Frontal cortex (tissue), 4 donors: ENCODE measurements at places on chromosomes 7 and 10.

DNA sequence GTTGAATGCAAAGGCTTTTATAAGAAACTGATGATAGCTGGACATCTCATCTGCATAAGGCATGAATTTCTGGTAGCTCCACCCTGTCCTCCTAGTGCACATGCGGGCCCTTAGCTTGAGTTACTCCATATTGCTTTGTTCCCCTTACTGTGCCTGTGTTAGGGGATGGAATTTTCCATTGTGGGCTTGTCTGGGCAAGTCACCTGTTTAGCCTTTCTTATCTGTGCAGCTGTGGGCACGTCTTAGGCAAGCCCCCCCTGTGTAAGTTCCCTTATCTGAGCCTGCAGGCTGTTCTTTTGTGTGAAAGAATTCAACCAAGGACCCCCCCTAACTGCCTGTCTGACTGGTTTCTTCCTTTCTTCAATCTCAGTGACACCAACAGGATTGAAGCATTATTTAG lies 14.5 kb upstream of the CROT start:
- DNase-seq, result no peak

GRCh38 chr7:28960071-28960840 lies 2.1 kb upstream of the TRIL start:
- no peak for DNase-seq

GRCh38 chr7:91180746-91181145 lies 83.5 kb upstream of the FZD1 start:
- DNase-seq, result no peak

GRCh38 chr10:33336582-33337325 lies 2.3 kb upstream of the NRP1 start:
- peak; percentile 41 for DNase-seq

DNA sequence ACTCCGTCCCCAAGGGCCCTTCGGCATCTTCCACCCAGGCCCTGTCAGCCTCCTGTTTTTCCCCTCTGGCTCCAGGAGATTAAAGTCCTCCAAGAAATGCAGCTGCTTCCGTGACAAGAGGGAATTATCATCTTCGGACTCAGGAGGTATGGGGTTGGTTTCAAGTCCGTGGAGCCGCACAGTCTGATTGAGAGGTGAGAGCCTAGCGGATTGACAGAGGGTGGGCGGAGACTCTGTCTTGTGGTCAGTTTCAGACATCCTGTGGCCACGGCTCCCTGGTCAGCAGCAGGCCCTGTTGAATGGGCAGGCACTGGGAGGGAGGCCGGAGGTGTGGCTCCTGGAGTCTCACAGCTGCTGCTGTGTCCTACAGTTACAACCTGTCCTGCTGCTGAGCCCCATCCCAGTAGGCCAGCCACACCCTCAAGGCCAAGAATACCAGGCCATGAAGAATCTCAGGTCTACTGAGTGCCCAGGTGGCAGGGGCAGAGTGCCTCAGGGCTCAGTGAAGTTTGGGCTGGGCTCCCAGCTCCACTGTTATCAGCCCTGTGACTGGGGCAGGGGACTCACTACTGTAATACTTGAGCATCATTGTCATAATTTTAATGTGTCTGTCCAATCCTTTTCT lies 49.3 kb upstream of the ZNF716 start:
- DNase-seq, result no peak

- DNase-seq, result no peak
These were observed 82.6 kb upstream of the ARHGAP21 start for GRCh38 chr10:24806262-24806661.

- no peak for DNase-seq
These were observed 125.8 kb downstream of the MAD1L1 start for GRCh38 chr7:2106924-2107323.

DNA sequence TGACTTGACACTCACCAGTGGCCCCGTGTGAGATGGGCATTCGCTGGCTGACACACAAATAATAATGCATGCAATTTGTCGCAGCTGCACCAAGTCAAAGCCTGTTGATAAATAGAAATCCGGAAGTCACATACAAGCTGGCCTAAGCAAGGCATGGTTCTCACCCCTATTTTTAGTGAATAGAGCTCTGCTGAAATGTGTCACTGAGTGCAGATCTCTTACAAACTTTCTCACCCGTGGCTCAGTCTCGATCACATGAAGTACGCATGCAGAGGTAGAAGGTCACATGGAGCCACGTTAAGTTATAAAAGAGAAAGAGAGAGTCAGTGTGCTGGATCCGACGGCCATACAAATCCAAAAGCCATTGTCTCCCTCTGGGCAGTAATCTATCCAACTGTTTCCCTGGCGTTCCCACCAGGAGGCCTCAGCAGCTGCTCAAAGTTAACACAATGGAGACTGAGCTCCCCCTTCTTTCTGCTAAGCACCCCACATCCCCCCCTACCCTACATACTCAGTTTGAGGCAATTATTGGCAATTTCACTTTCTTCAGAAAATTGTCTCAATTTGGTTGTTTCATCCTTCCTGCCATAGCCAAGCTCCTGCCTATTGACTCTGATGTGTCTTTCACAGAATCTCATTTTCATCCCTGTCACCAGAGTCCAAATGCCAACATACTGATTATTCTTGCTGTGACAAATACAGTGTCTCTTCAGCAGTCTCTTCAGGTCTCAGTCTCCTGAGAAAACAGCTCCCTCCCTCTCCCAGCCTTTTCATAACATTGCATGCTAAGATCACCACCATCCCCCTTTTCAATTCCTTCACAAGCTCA lies 473.3 kb upstream of the NRP1 start:
- no peak for DNase-seq

- DNase-seq, result no peak
These were observed 17.1 kb upstream of the TSPAN15 start for GRCh38 chr10:69434169-69434568.

DNA sequence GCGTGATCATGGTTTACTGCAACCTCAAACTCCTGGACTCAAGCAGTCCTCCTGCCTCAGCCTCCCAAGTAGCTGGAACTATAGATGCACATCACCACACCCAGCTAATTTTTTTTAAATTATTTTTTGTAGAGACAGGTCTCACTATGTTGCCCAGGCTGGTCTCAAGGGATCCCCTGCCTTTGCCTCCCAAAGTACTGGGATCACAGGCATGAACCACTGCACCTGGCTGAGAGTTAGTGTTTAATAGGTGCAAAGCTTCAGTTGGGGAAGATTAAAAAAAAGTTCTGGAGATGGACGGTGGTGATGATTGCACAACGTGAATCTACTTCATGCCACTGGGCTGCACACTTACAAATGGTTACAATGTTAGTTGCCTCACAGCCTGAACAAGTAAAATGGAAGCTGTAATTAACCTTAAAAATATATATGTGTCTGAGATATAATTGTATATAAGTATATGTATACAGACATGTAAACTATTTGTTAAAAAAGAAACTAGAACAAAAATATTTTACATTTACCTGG lies 106.4 kb upstream of the ZNF438 start:
- no peak for DNase-seq

- DNase-seq, result no peak
These were observed 199.9 kb upstream of the FAM3C start for GRCh38 chr7:121595758-121596696.

- no peak for DNase-seq
These were observed 10.1 kb upstream of the HPS1 start for GRCh38 chr10:98456686-98457482.
